Cardiac fibroblast (primary cell): ENCODE measurements at places on chromosomes 6 and 20.
A peak's percentile ranks its signal among the peaks of the same experiment; 100 is the strongest.

GRCh38 chr20:33647603-33648395 lies 14.3 kb upstream of the C20orf144 start:
- peak; percentile 85 for DNase-seq

- DNase-seq: no peak
Measured at GRCh38 chr20:50992336-50992732, 30.6 kb downstream of the KCNG1 start.

- peak; percentile 38 for DNase-seq
Measured at GRCh38 chr6:104995989-104996617, 39.2 kb downstream of the LIN28B start.

DNA sequence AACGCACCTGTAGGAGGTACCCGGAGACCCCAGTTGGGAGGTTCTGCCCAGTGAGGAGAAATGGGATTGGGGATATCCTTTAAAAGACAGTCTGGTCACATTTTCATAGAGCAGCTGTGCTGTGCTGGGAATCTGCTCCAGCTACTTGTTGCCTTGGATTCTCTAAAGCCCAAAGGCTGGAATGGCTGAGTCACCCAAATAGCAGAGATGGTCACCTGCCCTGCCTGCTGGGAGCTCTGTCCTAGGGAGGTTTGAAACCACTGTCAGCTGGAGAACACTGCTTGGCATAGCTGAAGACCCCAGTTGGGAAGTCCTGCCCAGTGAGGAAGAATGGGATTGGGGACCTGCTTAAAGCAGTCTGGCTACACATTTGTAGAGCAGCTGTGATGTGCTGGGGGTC lies 34.8 kb upstream of the TFB1M start:
- peak; percentile 35 for DNase-seq
